T-helper 9 cell (primary cell): ENCODE measurements at places on chromosomes 11 and 22.
A peak's percentile ranks its signal among the peaks of the same experiment; 100 is the strongest.

- DNase-seq: no peak
These were observed 136.2 kb upstream of the SEZ6L start for GRCh38 chr22:26033071-26033470.

DNA sequence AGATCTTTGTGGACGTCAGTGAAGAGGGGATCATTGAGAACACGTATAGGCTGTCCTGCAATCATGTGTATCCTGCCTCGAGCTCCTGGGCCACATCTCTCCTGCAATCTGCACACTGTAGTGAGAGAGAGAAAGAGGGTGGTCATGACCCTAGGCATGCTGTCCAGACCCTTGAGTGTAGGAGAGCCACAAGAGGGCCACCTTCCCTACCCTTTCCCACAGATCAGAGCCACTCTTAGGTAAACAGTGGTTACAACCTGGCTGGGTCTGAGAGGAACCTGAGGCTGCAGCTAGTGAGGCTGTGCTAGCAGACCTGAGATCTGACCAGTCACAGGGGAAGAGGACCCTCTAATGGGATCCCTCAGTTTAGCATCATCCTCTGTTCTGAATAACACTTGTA lies 3.9 kb upstream of the IL18BP start:
- DNase-seq: no peak

DNA sequence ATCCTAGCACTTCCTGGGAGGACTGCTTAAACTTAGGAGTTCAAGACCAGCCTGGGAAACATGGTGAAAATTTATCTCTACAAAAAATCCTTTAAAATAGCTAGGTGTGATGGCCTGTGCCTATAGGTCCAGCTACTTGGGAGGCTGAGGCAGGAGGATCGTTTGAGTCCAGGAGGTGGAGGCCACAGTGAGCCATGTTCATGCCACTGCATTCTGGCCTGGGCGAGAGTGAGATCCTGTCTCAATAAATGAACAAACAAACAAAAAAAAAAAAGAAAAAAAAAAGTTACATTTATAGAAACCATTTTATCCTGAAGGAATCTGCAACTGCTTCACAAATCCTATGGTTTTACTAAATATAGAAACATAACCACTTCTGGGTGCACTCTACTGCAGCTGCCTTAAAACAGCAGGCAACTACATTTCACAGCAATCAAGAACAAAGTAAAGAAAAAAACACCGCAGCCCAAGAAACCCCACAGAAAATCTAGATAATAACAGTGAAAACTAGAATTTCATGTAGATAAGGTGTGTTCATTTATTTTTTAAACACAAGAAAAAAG lies 75.9 kb upstream of the GAB2 start:
- no peak for DNase-seq

GRCh38 chr11:35567737-35568465 lies 42.5 kb upstream of the PAMR1 start:
- DNase-seq: no peak

DNA sequence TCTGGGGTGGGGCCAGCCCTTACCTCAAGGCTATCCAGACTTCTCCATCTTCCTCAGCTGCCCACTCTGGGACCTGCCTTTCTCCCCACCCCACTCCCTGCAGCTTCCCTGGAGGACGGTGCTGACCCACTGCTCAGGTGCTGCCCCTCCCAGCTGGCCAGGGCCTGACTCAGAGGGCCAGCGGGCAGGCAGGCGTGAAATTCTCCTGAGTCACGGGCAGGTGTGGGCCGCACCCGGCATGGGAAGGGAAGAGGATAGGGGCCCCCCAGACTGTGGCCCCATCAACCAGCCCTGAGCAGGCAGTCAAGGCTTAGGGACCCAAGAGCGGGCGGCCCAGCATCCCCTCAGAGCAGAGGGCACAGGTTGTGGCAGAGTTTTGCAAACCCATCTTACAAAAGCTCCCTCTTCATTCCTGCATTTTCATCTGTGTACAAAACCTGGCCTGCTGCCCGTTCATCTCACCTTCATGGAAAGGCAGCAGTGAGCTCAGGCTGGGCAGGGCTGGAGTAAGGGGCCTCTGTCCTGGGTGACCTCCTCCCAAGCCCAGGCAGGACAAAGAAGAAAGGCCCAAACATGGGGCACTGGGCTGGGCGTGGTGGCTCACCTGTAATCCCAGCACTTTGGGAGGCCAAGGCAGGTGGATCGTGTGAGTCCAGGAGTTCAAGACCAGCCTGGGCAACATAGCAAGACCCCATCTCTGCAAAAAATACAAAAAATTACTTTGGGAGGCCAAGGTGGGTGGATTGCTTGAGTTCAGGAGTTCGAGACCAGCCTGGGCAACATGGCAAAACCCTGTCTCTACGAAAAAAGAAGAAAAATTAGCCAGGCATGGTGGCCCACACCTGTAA lies 6.1 kb downstream of the RHOD start:
- no peak for DNase-seq

- peak; percentile 48 for DNase-seq
These were observed 9.4 kb downstream of the EHD1 start for GRCh38 chr11:64868904-64869570.

GRCh38 chr11:10307400-10308200 lies 2.7 kb downstream of the ADM start:
- peak; percentile 84 for DNase-seq

GRCh38 chr11:114213622-114214021 lies 82.6 kb upstream of the NNMT start:
- DNase-seq: no peak

DNA sequence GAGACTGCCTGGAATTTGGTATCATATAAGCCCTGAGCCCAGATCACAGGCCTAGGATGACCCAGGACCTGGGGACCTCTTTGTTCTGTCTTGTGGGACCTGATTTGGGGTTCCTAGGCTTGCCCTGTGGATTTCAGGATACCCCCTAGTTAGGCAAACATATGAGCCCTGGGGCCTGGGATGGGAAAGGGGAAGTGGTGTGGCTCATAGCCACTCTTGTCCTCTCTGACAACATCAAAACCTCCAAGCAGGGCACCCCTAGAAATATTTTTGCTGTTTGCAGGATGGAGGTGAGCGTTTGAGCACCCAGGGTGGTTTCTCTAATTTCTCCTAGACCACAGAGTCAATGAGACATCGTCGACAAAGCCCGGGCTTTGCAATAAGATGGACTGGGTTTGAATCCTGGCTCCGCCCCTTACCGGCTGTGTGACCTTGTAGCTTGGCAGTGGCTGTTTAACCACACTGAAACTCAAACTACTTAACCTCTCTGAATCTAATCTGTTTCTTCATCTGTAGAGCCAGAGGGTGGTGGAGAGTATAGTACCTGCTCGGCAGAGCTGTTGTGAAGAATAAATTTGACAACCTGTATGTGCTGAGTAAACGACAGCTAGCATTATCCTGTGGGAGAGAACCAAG lies 5.3 kb upstream of the LRRC10B start:
- no peak for DNase-seq

- DNase-seq: no peak
These were observed 4.2 kb upstream of the MPEG1 start for GRCh38 chr11:59216641-59217564.

- no peak for DNase-seq
These were observed 16.3 kb downstream of the PPFIBP2 start for GRCh38 chr11:7530013-7530640.

DNA sequence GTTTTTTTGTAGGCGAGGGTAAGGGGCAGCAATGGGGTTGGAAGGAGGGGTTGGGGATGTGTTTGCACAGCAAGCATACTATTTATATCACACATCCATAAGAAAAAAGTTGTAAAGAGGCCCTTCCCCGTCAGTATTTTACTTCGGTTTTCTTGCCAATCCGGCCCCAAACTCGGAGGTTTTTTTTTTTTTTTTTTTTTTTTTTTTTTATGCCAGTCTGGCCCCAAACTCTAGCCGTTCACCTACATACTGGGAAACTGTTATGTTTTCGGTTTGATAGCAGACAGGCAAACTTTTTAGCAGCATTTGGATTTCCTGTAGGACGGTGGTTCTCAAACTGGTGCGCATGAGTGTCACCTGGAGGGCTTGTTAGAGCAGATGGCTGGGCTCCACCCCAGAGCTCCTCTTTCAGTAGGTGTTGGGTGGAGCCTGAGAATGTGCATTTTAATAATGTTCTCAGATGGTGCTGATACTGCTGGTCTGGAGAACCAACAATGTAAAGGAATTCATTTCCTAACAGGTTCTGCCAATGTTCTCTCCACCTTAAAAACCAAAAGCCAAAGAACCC lies 76.5 kb upstream of the ZBED5 start:
- no peak for DNase-seq
